ENCODE measurements at places on chromosomes 11 and 22. TPM values are rescaled to one million over a fixed set of nuclear protein-coding genes. Genes with fewer than 3 reads are reported as not detected.

DNA sequence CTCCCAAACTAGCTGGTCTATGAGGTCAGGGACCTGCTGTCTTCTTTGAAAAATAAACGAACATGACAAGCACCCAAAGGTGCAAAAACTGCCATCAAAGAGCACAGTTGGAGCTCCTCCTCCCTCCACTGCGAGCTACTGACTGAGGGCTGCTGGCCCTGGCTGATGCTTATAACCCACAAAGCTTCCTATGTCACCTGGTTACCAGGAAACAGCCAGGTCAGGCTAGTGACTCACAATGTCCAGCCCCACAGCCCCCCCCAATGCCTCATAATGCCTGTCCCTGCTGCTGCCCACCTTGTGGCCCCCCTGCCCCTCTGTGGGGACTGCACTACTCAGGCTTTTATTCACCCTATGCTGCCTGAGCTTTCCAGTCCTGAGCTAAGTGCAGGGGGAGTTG lies at the start of gene DRICH1:
Gene DRICH1, minus strand, starts transcription at position 144 of the 400 bp plus-strand sequence. CDS start 298 bp downstream, outside the sequence.
- DNase-seq = no peak

GRCh38 chr11:63573881-63574855 lies 11.0 kb upstream of the PLAAT2 start:
- DNase-seq = peak; percentile 48

Gene FAM180B
- polyA plus RNA-seq = 0.11 TPM

DNA sequence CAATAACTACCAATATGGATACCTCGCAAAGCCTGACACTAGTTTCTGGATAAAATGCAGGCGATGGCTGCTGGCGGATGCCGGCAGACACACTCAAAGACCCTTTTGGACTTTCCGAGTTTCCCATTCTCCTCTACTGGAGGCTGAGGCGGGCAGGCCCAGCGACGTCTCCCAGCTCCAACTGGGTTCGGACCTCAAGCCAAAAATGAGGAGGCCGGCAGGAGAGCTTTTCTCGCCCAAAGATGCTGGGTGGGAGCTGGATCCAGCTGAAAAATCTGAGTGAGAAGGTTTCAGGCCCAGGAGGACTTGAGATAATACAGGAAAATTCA lies 428 bp upstream of the FEZ1 start:
- no peak for DNase-seq

Gene MS4A2
- polyA plus RNA-seq = not detected

GRCh38 chr11:44243595-44244343 lies 66.2 kb downstream of the ALX4 start:
- peak; percentile 56 for DNase-seq

GRCh38 chr11:30451167-30451566 lies 128.3 kb downstream of the ARL14EP start:
- DNase-seq = no peak

GRCh38 chr11:100639140-100639539 lies 47.9 kb upstream of the ARHGAP42 start:
- DNase-seq = peak; percentile 29

Gene BTG4
- polyA plus RNA-seq = not detected

GRCh38 chr22:20090730-20091240 lies 10.7 kb downstream of the DGCR8 start:
- no peak for DNase-seq

DNA sequence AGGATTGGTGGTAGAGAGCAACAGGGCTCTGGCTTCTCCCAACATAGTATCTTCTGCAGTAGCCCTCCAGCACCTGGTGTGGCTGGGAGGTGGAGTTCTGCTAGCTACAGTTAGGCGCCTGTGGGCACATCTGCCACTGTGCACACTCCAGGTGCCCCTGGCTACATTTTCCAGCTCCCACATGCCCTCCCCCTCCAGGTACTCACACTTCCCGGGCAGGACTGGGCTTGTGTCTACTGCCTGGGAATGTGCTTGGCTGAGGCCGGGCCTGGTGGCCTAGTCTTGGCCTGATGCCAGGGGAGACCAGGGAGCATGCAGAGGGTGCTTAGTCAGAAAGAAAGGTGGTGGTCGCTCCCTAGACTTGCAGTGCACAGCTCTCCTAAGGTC lies 15.8 kb downstream of the PHLDB1 start:
- DNase-seq = no peak

Gene CECR2
- 9.6 TPM for polyA plus RNA-seq

Gene PARVA
- 128 TPM for polyA plus RNA-seq

Measured in left renal pelvis (tissue), 4 donors.